ENCODE measurements at places on chromosomes 11 and 22.

- DNase-seq, result no peak
Observed at GRCh38 chr11:119797123-119797611, 68.2 kb upstream of the NECTIN1 start.

DNA sequence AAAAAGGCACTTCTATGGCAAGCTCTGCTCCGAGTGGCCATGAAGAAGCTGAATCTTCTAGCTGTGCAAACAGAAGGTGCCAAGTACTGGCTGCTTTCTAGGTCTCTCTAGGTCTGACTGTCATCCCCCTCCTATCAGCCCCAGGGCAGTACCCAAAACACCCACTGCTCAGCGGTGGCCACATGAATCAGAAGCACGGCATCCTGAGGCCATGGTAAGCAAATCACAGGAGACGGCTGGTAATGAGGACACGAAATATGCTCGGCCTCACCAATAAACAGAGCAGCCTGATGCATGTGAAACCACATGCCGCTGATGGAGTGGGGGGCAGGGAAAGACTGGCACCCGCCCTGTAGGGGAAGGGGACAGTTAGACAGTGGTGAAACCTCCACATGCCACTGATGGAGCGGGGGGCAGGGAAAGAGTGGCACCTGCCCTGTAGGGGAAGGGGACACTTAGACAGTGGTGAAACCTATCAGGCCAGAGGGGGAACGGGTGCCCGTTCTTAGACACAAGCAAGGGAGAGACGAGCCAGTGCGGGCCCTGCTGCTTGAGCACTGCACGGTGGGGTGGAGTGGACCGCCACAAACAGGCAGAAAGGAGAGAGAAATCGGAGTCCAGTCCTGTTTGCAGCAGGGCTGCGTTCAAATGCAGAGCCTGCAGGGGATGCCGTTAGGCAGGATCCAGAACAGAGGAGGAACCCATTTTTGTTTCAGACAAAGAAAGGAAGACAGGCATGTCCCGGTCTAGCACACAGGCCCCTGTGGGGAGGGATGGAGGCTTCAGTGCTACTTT lies 29.9 kb upstream of the MOB2 start:
- no peak for DNase-seq

DNA sequence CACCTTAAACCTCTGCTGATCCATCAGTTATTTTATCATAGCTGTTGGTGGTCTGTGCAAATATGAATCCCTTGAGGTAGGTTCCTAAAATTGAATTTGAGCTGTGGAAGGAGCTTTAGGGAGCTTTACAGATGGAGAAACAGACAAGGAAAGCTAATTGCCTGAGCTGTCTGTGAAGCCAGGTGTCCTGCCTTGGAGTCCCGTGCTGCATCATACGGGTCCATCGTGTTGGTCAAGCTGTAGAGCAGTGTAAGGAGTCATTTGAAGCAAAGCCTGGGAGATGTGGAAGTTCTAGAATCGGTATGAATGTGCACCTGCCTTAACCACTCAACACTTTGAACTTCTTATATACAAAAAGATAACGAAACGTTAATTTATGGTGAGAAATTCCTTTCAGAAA lies 1.0 kb downstream of the POLA2 start:
- DNase-seq, result no peak

DNA sequence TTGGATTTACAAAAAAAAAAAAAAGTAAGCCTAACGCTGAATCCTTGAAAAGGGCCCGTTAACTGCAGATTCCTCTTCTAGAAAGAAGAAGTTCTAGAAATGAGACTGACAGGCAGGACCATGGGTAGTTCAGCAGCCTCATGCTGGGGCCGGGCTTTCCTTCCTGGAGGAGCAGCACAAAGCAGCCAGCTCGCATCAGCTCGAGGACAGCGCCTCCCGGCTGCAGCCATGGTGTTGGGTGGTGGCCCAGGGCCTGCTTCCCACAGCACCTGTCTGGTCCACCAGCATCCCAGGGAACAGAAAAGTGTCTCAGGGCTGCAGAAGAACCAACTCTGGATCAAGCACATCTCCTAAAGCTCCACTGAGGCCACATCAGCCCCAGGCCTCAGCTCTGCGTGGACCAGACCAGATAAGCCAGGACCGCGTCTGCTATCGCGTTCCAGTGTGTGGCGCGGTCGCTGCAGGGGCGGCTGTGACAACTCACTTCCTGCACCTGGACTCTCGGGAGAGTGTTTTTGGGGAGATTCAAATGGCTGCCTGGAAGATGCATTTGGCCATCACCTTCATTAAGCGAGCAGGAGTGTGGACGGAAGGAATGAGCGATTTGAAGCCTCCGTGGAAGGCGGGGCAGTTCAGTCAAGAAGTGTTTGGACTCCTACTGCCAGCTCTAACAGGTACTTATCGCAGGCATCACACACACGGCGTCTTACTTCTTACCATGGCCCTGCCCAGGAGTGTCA lies 53.5 kb downstream of the MYH9 start:
- no peak for DNase-seq

GRCh38 chr11:3861683-3862082 lies 6.2 kb downstream of the STIM1 start:
- DNase-seq, result no peak

DNA sequence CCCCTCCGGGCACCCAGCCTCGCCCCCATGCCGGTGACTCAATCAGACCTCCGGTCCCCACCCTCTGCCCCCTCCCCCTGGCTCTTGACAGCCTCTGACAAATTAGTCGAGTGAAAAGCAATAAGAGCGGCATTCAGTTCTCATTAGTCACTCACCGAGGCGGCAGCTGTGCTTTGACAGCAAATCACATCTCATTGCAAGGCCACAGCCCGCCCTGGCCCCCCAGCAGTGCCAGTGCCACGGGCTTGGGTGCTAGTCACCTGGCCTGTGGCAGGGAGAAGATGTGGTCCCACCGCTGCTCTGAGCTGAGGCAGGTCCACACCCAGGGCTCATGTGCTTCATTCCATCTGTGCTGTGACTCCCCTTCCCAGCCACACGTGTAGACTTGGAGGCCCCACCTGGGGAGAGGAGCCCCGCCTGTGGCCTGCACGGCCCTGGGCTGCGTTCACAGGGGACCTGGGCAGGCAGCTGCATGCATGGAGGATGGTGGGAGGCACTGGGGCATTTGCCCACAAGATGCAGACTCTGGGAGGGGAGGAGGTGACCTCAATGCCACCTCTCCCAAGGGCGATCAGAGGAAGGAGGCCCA lies 7.4 kb upstream of the TH start:
- DNase-seq, result no peak

DNA sequence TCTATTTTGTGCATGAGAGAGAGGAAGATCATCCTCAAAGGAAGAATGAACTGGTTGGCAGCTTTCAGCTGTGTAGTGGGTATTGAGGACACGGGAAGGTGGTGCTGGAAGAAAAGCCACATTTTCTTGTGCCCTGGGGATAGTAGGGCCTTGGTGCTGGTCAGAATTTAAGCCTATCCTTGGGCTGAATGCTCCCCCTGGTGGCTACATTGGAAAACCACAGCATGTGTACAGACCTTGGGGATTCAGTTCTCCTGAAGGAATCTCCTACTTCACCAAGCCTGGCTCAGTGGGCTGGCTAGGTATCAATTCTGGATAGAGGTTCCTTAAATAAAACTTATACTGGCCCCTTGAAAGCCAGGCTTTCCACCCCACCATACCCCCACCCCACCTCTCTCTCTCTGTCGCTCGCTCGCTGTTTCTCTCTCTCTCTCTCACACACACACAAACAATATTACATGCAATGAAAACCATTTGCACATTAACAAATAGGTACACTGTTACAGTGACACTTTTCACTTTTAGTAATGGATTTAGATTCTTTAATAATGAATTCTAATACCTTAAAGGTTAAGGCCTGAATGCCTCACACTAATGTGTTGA lies 2.8 kb upstream of the OR51M1 start:
- DNase-seq, result no peak

GRCh38 chr11:88428959-88429358 lies 91.4 kb upstream of the CTSC start:
- DNase-seq, result no peak

- DNase-seq, result no peak
Observed at GRCh38 chr11:86442827-86443226, 68.1 kb downstream of the CCDC81 start.

- DNase-seq, result no peak
Observed at GRCh38 chr11:7664867-7665266, 8.4 kb downstream of the CYB5R2 start.

DNA sequence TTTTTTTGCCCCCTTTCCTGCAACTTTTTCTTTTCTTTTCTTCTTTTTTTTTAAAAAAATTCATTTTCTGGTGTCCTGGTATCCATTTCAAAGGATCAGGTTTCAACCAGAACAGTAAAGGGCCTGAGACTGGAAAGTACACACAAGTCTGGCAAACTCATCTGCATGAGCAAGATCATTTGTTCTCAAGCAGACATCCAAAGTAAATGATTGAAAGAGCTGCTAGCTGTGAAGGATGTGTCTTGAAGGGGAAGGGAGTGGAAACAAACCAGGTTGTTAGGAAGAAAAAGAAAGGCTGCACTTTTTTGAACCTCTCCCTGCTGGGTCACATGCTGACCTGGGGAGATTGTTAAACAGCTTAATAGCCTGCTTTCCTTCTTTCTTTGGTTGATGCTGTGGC lies 5.3 kb downstream of the YAP1 start:
- no peak for DNase-seq

DNA sequence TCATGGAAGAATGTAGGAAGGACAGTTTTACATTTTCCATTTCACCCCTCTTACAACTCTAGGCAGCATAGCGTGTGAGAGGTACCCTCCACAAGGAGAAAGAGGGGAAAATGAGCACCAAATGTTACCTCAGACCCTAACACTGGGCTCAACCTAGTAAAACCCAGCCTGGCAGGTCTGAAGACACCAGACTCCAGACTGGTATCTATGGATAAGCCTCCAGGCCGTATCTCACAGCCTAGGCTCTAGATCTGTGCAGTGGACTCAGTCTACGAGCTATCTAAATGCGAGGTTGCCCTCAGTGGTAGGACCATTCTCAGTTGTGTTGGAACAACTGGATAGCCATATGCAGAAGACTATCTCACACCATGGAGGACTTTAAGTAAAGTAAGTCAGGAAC lies 10.5 kb downstream of the TRIM5 start:
- DNase-seq, result no peak

GRCh38 chr11:125956391-125957134 lies 10.7 kb downstream of the VSIG10L2 start:
- no peak for DNase-seq

DNA sequence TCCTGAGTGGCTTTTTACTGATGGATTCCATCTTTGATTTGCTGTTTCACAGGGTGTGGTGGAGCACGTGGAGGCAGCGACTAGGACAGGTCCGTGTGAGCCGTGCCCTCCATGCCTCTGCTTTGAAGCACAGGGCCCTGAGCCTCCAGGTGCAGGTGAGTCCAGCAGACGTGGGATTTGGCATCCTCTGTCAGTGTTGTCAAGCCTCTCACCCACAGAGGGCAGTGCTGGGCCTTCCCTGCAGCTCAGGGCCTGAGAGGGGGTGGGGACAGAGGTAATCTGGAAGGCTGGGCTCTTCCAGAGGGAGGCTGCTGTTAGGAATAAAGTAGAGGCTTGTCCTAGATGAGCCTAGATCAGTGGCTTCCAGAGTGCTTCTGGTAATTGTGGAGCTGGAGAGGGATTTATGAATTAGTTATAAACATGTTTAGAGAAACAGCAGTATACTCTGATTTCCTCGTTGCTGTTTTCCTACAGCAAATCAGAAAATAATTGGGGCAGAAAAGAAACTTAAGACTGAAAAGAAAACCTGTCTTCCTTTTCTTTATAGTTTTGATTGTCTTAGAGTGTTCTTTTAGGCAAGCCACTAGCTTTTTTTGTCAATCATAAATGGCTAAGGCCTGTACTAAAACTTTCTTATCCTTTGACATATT lies 65.0 kb downstream of the SFI1 start:
- no peak for DNase-seq

Data from stimulated activated CD8-positive, alpha-beta memory T cell treated with anti-CD3 and anti-CD28 coated beads, Interleukin-7, amount 100 ng/mL, for 1 hour (primary cell).